ENCODE measurements at places on chromosomes 4 and X.
A peak's percentile ranks its signal among the peaks of the same experiment; 100 is the strongest.

DNA sequence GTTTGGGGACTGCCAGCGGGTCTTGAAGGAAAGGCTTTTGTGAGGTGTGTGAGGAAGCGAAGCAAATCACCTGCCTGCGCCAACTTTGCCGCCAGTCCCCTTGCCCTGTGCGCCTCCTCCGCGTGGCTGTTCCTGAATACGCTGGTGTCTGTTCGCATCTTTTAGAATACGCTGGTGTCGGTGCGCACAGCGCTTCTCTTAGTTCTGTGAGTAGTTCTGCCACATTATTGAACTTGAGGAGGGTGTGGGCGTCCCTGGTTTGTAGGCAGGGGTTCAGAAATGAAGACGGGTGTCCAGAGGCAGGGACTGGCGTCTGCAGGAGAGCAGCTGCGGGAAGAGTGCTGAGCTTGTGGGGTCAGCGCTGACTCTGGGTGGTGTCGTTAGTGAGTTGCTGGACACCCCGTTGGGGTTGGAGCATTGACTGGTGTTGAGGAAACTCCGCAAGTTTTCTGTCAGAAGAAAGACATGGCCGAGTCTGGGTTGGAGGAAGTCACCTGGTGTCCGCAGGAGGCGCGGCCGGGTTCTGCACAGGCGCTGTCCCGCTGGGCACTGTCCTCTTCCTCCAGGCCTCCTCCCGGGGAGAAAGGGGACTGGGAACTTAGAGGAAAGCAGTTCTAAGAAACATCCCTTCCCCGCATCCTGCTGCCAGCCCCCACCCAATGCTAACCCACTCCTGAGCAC lies 930 bp downstream of the ZNF718 start:
- no peak for DNase-seq

GRCh38 chr4:96131186-96131585 lies 291.3 kb downstream of the PDHA2 start:
- DNase-seq = no peak

GRCh38 chr4:16729336-16729735 lies 169.1 kb downstream of the LDB2 start:
- no peak for DNase-seq

GRCh38 chrX:9293051-9293496 lies 171.8 kb upstream of the TBL1X start:
- DNase-seq = no peak

DNA sequence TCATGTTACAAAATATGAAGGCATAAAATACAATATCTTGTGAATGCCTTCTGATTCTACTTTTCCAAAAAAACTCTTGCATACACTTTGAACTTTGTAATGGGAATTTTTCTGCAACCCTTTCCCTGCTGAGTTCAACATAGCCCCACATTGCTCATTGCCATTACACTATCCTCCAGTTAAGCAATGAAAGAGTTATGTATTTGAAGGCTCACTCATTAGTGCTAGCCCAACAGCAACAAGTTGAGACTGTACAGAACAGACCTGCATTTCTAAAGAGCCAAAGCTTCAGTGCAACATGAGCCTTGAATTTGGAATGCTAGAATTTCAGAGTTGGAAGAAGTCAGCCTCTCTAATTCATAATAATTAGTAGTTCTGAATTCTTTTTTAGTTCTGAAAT lies 44.4 kb upstream of the STAG2 start:
- no peak for DNase-seq

GRCh38 chr4:112284166-112284565 lies 1.5 kb downstream of the TIFA start:
- no peak for DNase-seq

DNA sequence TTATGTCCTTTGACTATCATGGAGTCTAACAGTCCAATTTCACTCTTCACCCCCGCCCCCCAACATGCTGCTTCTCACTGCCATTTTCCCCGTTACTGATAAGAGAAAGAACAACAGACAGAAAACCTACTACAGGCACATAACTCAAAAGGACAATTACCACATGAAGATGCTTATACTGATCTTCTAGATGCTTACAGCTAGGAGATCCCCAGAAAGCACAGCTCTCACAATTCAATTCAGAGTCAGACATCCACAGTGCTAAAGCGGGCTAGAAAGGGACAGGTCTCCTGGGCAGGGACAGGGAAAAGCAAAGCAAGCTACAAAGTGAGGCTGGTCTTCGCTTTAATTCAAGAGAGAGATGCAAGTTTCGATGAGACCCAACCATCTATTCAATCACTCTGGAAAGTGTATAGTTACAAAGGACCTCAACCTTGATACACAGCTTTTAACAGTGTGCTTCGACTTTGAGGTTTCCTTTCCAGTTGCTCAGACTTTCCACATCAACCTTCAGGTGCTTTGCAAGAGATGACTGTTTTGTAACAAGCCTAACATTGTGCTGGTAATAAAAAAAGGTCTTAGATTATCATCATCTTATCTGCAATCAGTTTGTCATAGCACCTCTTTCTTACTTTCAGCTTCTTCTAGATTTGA lies 60.9 kb downstream of the LEF1 start:
- DNase-seq = no peak

- no peak for DNase-seq
These were observed 7.5 kb downstream of the PF4 start for GRCh38 chr4:73974352-73974751.

- no peak for DNase-seq
These were observed 63.6 kb upstream of the ATP8A1 start for GRCh38 chr4:42720533-42720932.

DNA sequence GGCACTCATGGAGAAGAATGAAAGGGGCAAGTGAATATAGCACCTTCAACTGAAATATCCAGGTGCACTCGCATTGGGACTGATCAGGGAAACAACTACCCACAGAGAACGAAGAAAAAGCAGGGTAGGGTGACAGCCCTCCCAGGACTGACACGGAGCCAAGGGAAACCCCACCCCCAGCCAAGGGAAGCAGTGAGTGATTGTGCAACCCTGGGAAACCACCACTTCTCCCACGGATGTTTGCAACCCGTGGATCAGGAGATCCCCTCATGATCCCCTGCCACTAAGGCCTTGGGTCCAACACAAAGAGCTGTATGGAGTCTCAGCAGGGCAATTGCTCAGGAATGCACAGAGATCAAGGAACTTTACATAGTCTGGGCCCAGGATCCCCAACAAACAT lies 158.5 kb upstream of the HCCS start:
- no peak for DNase-seq

DNA sequence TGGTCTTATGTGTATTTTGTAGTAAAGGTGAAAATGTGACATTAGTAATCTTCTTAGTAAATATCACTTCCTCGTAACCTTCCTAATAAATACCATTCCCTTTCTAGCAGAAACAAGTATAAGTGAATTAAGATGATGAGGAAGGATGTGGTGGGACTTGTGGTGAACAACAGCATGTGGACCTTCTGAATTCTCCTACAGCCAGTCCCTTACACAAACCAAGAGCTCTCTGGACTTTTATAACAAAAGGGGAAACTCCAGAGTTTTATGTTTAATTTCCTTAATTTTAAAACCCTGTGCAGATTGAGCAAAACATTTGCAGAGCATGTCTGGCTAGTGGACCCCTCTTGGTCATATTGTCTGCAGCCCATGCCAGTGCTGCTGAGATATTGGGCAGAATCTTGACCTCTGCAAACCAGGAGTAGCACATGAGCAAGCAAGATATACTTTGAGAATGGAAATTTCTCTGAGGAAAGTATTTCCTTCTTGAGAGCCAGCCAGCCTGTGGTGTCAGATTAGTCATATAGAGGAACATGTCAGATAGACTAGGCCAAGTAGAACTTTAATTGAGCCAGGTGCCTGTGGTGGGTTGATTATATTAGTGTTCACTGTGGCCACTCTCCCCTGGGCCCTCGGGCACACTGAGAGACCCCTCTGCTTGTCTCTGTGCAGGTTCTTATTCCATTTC lies 328.2 kb downstream of the DKK2 start:
- DNase-seq = no peak

GRCh38 chr4:47391256-47391655 lies 72.2 kb downstream of the COMMD8 start:
- no peak for DNase-seq

GRCh38 chr4:45927641-45928040 lies 196.2 kb downstream of the GABRG1 start:
- DNase-seq = no peak

DNA sequence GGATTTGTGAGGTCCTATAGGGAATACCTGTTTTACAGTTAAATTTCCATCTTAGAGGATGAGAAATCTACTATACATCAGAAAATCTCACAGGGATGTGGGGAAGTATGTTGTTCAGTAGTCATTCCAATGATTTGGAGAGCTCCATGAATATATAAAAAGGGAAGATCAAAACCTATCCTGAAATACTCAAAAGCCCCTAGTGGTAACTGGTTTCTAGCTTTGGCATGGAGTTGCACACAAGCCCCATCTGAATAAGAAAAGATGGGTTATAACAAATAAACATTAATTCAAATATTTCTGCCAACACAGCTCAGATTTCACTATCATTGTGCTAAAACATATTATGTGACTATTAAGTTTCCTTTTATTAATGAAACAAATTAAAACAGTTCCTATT lies 101.6 kb downstream of the FBXO8 start:
- DNase-seq = no peak

GRCh38 chr4:26806331-26806730 lies 54.3 kb upstream of the STIM2 start:
- DNase-seq = no peak

DNA sequence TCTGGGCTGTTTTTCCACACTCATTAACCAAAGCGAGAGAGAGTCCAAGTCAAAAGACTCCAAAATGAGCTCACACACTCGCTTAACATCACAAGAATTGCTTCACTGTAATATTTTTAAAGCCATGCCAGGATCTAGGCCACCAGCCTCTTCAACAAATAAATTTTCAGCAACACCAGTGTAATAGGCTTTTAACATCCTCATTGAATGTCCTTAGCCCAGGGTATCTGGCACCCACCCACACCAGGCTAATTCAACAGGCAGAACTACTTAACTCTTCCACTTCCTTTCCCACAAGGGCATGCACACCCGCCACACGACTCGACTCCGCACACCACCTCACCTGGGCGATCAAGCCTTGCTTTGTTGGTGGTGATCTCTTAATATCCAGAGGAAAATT lies 34.2 kb downstream of the FAT1 start:
- DNase-seq = no peak

GRCh38 chr4:173019664-173020063 lies 148.9 kb upstream of the GALNT7 start:
- DNase-seq = no peak

DNA sequence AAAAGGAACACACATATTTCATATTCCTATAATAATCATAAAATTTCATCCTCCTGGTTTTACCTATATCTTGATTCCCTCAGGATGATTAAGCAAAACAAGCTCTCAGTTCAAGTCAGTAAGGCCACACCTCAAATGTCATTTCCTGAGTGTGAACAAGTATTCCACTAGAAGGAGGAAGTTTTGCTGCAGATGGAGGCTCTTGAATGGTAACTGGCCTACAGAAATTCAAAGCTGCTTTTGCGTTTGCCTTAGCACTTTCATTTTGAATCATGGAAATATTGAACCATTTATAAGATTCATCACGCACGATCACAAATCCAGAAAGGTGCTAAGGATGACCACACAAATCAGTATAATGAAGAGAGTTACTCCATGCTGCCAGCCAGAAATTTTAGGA lies 254.4 kb upstream of the CXXC4 start:
- DNase-seq = no peak

- DNase-seq = no peak
These were observed 49.1 kb downstream of the TLR10 start for GRCh38 chr4:38733663-38734062.

- DNase-seq = no peak
These were observed 27.0 kb downstream of the AR start for GRCh38 chrX:67570839-67571238.

DNA sequence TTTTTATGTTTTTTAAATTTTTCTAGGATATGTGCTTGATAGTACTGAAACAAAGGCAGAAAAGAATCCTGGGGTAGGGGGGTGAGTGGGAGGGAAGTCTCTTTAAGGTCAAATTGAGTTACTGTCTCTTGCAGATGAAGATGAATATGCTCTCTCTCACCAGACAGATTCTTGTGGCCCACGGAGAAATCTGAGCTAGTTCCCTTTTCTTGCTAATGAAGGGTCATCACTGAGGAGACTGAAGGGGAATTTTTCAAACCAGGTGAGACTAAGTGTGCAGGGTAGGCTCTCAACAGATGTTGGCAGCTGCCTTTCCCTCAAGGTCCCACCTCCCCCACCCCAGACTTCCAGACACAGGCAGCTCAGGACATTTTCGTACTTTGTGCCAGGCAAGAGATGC lies 21.5 kb downstream of the FAM9C start:
- DNase-seq = no peak

GRCh38 chr4:132479543-132479942 lies 669.6 kb upstream of the PCDH10 start:
- no peak for DNase-seq

DNA sequence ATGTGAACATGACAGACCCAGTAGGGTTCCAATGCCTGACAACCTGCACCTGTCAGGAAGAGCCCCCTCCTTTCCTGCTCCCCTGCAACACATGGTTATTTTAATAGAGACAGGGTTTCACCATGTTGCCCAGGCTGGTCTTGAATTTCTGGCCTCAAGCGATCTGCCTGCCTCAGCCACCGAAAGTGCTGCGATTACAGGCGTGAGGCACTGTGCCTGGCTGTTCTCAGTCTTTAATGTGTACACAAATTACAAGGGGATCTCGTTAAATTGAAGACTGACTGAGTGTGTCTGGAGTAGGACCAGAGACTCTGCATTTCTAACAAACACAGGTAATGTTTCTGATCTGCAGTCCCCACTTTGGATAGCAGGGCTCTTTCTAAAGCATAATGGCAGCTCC lies 55.4 kb downstream of the NPNT start:
- no peak for DNase-seq

GRCh38 chr4:123984886-123985285 lies 588.3 kb downstream of the SPRY1 start:
- DNase-seq = no peak

GRCh38 chr4:48030470-48030869 lies 13.9 kb downstream of the NIPAL1 start:
- no peak for DNase-seq

GRCh38 chr4:90226734-90227133 lies 99.5 kb downstream of the CCSER1 start:
- no peak for DNase-seq

GRCh38 chr4:67721315-67721769 lies 20.4 kb upstream of the UBA6 start:
- DNase-seq = no peak

DNA sequence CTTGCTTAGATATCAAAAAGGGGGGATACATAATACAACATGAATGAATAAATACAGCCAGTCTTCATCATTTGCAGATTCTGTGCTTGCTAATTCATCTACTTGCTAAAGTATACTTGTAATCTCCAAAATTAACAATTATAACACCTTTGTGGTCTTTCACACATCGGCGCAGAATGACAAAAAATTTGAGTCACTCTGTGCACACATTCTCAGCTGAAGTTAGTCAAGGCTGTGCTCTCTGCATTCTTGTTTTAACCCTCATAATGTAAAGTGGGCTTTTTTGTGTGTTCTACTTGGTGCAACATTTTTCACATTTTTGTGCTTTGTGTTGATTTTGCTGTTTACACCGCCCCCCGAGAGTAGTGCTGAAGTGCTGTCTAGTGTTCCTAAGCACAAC lies 65.8 kb upstream of the GPRIN3 start:
- no peak for DNase-seq

- DNase-seq = no peak
These were observed 137.8 kb downstream of the RAPGEF2 start for GRCh38 chr4:159240687-159241086.

GRCh38 chr4:151472297-151472696 lies 63.3 kb downstream of the FHIP1A start:
- DNase-seq = no peak

- peak; percentile 74 for DNase-seq
These were observed 65.8 kb downstream of the RASGEF1B start for GRCh38 chr4:81405900-81406401.

GRCh38 chr4:78217557-78217956 lies 160.4 kb downstream of the FRAS1 start:
- DNase-seq = no peak
